ENCODE measurements at places on chromosomes 12 and 14.

- no peak for ATAC-seq
These were observed 17.6 kb downstream of the PTPRB start for GRCh38 chr12:70619471-70620152.

- ATAC-seq: no peak
These were observed 113.7 kb upstream of the RTL1 start for GRCh38 chr14:101017209-101017608.

- ATAC-seq: peak; percentile 95
These were observed 24.8 kb upstream of the YY1 start for GRCh38 chr14:100213956-100214769.

- ATAC-seq: no peak
These were observed 24.8 kb upstream of the VASH1 start for GRCh38 chr14:76736514-76736913.

- ATAC-seq: no peak
These were observed 151.6 kb downstream of the ADGRD1 start for GRCh38 chr12:131105351-131105735.

- ATAC-seq: peak; percentile 7
These were observed 12.6 kb upstream of the TTC7B start for GRCh38 chr14:90828642-90829487.

DNA sequence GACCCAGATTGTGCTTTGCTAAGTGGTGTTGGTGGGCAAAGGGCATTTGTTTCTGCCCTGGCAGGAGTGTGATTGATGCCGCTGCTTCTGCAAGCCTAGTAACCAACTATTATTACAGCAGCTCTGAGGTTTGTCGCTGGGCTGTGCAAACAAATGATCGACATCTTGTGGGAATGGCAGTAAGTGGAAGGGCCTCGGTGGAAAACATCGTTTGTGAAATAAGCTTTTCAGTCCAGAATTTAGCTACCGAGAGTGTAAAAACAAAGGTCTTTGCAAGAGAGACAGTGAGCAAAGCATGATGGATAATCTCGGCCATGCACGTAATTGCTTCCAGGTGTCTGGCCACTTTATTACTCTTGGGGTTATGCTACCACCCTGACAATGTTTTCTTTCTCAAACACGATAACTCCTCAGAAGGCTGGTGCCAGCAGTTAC lies 397.7 kb upstream of the PRICKLE1 start:
- ATAC-seq: peak; percentile 37

DNA sequence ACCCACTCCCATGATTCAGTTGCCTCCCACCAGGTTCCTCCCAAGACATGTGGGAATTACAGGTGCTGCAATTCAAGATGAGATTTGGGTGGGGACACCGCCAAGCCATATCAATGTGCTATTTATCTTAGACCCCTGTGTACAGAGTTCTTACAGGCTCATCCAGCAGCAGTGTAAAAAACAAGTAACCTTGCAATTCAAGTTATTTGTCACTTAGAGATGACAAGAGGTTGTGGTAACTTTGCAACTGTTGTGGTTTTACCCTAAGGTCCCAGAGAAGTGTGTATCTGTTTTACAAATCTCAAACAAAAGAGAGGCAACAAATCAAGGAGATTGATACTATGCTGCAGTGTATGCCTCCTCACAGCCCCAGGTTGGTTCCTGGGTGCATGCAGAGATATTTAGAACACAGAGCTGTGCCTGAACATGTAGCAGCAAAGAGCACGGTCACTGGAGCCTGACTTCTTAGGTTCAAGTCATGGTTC lies 11.5 kb upstream of the HELB start:
- no peak for ATAC-seq

DNA sequence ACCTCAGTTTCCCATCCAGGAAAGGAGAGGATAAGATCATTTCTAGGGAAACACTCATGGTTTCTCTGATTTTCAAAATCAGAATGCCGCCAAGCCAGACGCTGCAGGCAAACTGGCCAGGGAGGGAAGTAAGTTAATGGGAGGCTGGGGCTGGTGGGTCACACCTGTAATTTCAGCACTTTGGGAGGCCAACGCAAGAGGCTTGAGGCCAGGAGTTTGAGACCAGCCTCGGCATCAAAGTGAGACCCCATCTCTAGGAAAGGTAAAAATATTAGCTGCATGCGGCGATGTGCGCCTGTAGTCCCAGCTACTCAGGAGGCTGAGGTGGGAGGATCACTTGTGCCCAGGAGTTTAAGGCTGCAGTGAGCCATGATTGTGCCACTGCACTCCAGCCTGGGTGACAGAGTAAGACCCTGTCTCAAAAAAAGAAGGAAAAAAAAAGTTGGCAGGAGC lies 587 bp downstream of the SELPLG start:
- ATAC-seq: no peak

DNA sequence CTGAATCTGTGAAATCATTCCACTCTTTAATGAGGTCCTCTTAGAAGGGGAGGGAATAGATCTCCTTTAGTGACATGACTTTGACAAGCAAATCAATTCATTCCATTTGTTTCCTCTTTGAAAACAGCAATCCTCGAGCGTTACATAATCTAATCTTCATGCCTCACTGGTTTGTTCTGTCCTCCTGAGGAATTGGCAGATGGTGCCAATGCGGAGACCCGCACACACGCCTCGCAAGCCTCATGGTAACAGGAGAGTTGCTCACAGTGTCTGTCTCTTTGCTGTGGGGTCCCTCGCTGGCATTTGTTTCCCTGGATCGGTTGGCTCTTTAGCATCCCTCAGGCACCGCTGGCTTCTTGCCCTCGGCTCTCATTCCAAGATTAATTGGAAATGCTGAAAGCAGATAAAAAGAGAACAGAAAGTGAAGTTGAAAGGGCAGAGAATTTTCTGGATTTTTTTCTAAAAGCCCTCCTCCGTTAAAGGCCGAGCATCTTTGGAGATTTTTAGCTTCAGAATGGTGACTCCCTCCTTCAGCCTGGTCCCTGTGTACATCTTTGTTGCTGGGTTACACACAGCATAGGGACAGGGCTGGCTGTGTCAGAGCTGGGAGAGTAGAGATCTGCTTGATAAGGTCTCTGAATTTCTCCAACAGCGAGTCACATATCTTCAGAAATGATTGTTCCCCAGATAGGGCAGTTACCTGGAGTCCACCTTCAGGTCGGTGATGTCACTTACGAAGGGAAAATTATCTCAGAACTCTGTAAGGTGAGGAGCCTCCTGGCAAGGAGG lies 10.1 kb upstream of the CABP1 start:
- peak; percentile 58 for ATAC-seq

DNA sequence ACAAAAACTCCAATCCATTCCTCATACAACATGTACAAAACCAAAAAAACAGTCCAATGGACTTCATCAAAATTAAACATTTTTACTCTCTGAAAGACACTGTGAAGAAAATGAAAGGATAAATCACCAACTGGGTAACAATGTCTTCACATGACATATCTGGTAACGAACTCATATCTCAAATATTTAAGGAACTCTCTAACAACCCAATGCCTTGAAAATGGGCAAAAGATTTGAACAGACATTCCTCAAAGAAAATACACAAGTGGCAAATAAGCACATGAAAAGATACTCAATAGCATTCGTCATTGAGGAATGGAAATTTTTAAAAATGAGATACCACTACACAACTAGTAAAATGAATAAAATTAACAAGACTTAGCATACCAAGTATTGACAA lies 198.7 kb upstream of the RASSF8 start:
- no peak for ATAC-seq

DNA sequence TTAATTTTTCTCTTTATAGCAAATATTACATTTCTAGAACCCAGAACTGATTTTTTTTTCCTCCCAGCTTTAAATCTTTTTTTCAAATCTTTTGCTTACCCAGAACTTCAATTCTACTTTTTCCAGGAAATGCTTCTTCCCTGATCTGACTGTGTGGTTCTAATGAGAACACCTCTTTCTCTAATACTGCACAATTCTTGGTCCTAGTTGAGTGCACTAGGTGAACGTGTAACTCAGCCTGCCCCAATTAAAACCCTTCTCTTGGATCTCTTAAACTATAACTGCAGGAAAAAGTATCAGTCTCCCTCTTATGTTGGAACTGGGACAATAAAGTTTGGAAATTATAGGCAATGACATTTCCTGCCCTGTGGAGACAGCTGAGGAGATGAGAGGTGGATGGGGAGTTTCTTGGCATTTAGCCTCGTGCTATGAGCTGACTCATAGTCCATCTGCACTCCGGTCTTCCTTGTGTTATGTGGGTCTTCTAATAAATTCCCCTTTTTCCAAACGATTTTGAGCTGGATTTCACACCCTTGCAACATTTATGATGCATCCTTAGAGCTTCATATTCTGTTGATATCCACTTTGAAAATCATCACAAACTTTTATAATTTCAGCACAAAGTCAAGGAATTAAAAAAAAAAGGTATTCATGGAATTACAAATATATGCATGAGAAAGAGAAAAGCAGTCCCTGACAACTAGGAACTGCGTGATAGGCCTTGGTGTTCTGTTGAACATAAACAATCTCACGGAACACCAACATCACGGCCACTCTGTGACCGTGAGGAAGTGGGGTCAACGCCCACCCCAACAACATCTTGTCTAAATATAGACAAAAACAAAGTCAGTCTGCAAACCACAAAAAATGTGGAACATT lies 52.4 kb downstream of the BRMS1L start:
- peak; percentile 97 for ATAC-seq

- ATAC-seq: no peak
These were observed 415.2 kb upstream of the GARIN6 start for GRCh38 chr12:99232324-99232723.

DNA sequence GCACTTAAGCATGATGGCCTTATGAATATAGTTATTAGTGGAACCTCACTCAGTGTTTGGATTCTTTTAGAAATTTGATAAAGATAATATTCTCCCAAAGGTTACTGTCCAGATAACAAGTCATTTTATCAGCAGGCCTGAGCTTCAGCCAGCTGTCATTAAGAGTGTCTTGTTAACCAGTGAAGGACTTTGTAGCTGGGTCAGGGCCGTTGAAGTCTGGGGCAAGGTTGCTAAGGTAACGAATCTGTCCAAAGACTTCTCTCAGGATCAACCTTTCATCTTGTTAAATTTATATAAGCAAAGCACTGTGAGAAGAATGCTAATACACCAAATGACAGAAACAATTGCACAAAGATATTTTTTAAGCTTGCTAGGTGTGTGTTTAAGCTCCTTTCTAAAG lies 271.3 kb upstream of the TMPO start:
- no peak for ATAC-seq

GRCh38 chr12:85713373-85713772 lies 122.8 kb downstream of the RASSF9 start:
- no peak for ATAC-seq

DNA sequence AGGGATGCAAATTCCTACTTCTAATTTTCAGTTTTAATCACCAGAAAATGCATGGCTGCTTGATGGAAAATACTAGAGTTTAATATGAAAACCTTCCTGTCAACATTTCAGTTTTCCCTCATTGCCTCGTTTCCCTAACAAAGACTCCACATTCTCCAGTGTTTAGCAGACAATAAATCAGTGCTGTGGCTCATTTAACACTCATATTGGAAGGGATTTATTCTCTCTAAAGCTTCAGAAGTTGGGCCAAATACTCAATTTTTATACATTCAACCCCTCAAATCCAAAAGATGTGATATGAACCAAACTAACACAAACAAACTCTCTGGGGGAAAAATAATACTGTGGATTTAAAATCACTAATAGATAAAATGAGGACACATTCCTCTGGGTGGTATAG lies 482.5 kb downstream of the FLRT2 start:
- ATAC-seq: no peak

DNA sequence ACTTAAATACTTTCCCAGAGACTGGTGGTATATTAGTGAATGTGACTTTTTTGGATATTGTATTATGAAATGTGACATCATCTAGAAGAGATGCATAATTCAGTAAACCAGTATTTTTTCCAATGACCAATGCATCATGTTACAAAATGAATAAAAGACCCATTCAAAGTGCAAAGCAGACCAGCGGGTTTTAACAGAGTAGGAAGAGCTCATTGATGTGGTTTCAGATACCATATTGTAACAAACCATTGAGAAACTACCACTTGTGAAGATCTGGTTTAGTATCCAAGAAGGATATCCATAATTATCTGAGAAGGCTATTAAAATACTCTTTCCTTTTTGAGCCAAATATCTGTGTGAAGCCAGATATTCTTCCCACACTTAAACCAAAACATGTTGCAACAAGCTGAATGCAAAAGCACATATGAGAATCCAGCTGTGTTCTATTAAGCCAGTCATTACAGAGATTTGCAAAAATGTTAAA lies 47.7 kb downstream of the MVK start:
- ATAC-seq: no peak

- ATAC-seq: no peak
These were observed 766.2 kb downstream of the FLRT2 start for GRCh38 chr14:86296173-86296572.

GRCh38 chr12:87921621-87922020 lies 107.6 kb downstream of the C12orf50 start:
- no peak for ATAC-seq

DNA sequence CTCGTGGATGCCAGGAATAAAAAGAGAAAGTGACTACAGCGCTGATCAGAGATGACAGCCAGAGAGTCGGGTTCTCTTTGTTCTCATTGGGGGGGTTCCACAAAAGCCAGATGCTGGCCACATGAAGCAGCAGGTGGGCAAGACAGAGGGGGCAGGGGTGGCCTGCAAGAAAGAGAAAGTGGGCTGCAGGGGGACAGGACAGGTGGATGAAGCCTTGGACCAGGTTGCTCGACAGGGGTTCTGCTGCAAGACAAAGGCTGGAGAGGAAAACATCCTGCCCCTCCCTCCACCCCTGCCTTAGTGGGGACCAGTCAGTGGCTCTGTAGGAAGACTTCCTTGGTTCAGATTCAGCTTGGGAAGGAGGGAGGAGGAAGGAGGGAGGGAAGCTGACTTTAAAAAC lies 126.2 kb downstream of the KSR2 start:
- no peak for ATAC-seq

DNA sequence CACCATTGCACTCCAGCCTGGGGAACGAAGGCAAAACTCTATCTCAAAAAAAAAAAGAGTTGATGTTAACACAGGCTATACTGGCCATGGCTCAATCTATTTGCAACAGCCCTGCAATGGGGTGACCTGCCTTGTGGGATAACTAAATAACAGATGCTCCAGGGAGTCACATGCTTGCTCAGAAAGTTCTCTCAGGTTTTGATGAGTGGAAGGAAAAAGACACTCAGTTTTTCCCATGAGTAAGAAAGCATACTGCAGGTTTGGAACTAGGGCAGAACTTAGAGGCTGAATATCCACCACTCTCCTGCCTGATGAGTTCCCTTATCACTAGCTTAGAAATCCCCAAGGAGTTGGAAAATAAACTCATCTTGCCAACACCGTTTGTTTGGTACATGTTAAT lies 16.9 kb downstream of the WSB2 start:
- no peak for ATAC-seq
